ENCODE measurements at places on chromosomes 4 and X.

- peak; percentile 56 for DNase-seq
Observed at GRCh38 chrX:68732906-68733493, 85.5 kb downstream of the STARD8 start.

DNA sequence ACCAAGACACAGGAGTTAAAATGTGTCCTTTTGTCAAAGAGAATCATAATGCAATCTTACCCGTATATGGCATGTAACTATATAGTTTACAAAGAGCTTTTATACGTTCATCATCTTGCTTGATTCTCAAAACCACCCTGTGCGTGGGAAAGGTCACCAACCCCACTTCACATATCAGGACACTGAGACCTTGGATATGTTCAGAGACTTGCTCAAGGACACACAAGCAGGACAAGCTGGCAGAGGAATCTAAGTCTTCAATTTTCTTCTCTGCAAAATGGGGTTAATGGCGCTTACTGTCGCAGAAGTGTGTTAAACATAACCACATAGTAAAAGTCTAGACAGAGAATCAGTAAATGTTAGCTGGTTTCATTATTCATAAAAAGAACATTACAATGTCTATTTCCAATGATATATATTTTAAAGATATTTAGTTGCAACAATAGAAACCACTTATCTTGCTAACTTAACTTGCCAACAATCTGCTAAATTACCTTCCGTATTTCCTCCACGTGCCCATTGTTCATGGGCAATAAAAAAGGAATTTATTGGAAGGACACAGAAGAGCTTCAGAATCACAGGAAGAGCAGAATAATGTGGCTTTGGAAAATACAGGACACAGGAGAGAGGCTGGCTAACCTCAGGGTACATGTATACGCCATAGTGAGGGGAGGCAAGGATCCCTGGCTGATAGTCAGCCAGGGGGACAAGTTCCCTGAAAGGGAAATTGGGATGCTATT, 64.6 kb upstream of the TAPT1 start:
- no peak for DNase-seq

GRCh38 chr4:112332398-112332797, 35.2 kb downstream of the ALPK1 start:
- no peak for DNase-seq

- no peak for DNase-seq
Observed at GRCh38 chr4:67658302-67658701, 42.7 kb downstream of the UBA6 start.

- DNase-seq = no peak
Observed at GRCh38 chrX:3639236-3639635, 74.2 kb downstream of the PRKX start.

- no peak for DNase-seq
Observed at GRCh38 chr4:171639540-171639939, 173.7 kb upstream of the GALNTL6 start.

GRCh38 chrX:12921886-12922598, 15.6 kb downstream of the TLR8 start:
- peak; percentile 68 for DNase-seq

DNA sequence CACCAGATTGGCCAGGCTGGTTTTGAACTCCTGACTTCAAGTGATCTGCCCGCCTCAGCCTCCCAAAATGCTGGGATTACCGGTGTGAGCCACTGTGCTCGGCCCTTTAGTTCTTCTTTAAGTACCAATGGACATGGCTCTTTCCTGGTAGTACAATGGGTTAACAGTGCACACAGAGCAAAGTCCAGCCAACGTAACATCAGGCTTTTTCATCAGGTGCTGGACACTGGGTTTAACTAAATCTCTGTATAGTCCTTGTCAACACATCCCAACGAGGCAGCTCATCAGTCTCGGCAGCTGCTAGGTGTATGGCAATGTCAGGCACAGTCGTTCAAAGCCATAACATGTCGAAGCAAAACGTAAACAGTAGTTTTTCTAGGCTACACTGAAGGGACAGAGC, 93.8 kb downstream of the HDAC8 start:
- no peak for DNase-seq

DNA sequence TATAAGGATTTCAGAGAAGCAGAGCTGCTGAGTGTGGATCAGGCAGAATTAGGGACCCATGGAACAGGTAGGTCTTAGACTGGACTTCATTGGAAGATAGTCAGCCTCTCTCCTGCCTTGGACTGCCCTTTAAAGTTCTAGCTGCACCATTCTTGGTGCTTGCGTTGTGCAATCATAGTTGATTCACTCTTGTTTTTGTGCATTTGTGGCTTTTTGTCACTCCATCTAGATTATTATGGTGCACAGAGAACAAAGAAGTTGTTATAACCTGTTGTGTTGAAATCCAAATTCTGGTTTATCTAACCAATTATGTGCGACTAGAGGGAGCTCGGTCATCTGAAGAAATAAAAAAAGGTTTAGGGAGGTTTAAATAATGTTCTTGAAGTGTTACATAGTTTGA, 59.3 kb downstream of the JADE1 start:
- DNase-seq = peak; percentile 44

GRCh38 chrX:43557792-43558191, 98.3 kb upstream of the MAOA start:
- DNase-seq = peak; percentile 71

- peak; percentile 63 for DNase-seq
Observed at GRCh38 chr4:150127757-150128156, 49.5 kb downstream of the DCLK2 start.

DNA sequence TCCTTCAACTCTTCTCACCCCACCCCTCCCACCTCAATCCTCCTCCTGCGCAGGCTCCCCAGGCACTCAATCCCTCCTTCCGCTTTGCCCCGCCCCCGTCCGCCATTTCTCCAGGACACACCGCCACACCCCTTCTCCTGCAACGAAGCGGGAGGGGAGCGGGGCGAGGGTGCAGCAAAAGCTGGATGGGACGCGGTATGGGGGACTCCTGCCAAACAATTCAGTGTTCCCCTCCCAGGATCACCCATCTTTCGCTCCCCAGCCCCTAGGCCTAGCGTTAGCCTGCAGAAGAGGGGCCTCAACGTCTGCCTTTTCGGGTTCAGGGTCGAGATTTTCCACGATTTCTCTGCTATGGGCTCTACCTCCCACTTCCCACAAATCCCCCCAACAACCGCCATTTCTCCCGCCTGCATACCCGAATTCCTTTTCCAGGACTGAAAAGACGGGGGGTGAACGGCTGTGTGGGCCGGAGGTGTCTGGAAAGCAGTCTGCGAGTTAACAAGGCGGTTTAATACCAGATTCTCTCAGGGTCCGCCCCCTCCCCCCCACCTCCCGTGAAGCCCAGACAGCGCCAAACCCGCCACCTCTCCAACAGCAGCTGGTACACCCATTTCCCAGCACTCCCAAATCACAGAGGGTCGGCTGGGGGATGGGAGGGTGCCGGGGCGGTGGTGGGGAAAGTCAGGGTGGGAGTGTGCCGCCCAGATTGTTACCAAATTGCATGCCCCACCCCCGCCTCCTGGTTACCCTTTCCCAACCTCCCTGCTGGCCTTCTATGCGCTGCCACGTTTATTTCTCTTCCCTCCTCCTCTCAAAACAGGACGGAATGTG, 774 bp downstream of the ARMCX2 start:
- DNase-seq = peak; percentile 36

DNA sequence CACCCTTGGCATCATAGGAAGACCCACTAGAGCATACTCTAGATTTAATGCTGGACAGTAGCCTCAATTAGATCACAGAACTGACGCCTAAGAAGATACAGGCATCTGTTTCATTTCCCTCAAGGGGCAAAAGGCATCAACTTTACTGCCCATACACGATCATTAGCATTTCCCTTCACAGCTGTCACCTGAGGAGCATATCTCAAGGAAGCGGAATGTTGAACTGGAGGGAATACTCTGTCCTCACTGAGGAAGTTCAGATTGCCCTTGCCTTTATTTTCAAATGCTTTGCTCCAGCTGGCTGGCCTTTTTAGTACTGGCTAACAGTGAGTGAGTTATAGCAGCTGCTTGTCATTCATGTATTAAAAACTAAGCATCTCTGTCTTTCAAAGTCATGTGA, 508.4 kb upstream of the GALNT7 start:
- no peak for DNase-seq

GRCh38 chr4:105641845-105642244, 66.6 kb downstream of the INTS12 start:
- no peak for DNase-seq

DNA sequence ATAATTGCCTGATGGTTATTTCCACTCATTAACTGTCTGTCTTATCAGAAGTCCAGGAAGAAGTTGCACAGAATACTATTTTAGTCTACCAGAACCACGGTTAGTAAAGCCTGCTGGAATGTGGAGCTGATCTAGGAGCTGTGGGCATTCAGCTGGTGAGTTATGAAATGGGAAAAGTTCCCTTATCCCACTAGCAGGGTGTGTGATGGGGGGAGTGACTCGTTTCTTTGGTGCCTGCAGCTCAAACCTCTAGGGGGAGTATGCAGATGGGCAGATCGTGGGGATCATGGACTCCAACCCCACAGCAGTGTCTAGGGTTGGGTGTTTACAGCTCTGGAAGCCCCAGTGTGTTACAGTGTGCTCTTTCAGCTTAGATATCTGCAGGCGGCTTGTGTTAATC, 305.7 kb upstream of the BOD1L1 start:
- DNase-seq = peak; percentile 59

- no peak for DNase-seq
Observed at GRCh38 chr4:173223743-173224142, 55.1 kb downstream of the GALNT7 start.

DNA sequence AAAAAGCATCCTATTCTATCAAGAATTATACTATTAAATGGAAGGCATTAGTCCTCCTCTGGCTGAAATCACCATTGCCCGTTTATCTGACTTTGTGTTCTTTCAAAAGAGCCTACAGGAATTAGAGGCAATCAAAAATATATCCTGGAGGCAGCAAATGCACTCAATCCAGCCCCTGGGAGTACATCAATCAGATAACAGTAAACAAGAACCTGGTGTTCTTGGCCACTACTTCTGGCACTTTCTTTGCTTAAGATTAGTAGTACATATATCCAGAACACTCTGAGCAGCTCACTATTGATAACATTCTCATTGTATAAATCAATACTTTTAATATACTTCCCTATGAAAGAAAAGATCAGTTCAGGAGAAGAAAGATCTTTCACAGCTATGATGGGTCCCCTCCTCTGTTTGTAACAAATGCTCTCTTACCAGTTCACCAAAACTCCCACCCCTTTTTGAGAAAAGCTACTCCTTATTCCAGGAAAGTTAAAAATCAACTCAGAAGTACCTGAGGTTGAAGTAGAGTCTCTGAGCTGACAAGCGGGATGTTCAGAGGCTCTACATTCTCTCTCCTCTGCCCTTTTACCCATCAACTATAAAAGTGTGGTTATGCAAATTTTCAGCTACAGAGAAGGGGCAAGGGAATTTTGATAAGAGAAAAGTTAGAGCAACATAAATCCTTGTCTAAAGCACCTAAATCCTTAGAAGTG, 176.0 kb downstream of the COX18 start:
- no peak for DNase-seq

GRCh38 chr4:121773883-121774282, 8.9 kb upstream of the SMIM43 start:
- DNase-seq = no peak

- DNase-seq = peak; percentile 16
Observed at GRCh38 chr4:110135523-110135922, 62.9 kb downstream of the ELOVL6 start.

GRCh38 chr4:140851032-140851636, 94.9 kb upstream of the TBC1D9 start:
- peak; percentile 66 for DNase-seq

DNA sequence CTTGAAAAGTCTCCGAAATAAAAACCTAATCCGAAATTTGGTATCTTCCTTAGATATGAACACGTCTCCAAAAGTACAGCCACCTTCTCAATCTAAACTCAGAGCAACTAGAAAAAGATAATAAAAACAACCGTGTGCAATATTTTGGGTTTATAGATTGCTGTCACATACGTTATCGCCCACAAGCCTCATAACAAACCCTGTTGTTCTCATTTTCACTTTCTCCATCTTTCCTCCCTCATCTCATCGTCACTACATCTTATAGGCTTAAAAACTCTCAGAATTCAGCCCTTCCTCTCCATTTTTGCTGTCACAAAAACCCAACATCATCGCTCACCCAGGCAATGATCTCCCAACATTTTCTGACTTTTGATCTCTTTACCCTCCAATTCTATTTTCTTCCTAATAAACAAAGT, 448 bp upstream of the SCFD2 start:
- DNase-seq = no peak

DNA sequence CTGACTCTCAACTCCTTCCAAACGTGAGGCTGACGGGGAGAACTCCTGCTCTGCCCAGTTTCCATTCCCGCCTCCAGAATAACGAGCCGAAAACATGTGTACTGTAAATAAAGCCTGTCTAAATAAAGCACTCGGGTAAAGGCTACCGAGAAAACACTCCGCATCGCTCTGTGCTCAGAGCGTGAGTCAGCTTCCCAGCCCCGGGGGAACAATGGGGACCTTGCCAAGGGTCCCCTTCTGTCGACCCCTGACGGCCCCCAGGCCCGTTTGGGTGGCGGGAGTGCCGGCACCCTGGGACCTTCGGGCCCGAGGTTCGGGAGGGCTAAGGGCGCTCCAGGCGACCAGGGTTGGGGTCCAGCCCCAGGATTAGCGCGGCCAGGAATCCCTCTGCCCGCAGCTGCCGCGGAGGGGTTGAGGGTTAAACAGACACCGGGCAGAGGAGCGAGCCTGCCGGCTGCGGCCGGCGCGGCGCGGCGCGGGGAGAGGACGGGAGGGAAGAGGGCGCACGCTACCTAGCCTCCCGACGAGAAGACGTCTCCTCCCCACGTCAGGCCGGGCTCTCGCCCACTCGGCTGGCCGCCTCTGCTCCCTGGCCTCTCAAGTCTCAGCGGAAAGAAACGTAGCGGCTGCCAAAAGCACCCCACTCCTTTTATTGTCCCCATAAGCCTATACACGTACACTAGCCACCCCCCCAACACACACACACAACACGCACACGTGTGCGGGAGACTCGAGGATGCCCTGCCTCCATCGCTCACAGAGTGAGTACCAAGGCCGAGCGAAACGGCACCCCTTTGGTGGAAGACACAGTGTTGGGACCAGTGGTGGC, 85.5 kb downstream of the BCOR start:
- DNase-seq = peak; percentile 78

- DNase-seq = no peak
Observed at GRCh38 chr4:14583331-14583730, 418.9 kb upstream of the CPEB2 start.

DNA sequence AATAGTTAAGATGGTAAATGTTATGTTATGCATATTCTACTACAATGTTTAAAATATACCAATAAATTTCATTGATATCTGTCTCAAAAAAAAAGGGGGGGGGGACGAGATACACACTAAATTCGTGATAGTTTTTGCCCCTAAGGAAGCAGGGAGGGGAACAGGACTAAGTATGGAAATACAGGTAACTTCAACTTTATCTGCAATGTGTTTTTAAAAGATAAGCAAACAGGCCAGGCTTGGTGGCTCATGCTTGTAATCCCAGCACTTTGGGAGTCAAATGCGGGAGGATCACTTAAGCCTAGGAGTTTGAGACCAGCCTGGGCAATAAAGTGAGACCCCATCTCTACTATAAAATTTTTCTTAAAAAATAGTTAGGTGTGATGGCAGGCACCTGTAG, 13.4 kb upstream of the CLOCK start:
- no peak for DNase-seq

- DNase-seq = no peak
Observed at GRCh38 chr4:147136751-147137150, 191.1 kb upstream of the TTC29 start.
